NCI-H2081 (cell line): ENCODE measurements at places on chromosomes 5 and 9.
A peak's percentile ranks its signal among the peaks of the same experiment; 100 is the strongest.

DNA sequence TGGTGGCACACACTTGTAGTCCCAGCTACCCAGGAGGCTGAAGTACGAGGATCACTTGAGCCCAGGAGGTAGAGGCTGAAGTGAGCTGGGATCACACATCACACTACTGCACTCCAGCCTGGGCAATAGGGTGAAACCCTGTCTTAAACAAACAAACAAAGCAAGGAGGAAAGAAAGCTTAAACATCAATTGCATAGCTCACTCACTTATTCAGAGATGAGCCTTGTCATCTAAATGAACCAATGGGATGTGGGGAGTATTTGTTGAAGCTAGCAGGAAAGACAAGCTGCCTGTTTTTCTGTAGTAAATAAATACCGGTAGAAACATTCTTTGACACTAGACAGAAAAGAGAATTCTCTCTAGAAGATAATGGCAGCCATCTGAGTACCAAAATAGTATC, 161.0 kb upstream of the SLC12A2 start:
- DNase-seq = no peak

DNA sequence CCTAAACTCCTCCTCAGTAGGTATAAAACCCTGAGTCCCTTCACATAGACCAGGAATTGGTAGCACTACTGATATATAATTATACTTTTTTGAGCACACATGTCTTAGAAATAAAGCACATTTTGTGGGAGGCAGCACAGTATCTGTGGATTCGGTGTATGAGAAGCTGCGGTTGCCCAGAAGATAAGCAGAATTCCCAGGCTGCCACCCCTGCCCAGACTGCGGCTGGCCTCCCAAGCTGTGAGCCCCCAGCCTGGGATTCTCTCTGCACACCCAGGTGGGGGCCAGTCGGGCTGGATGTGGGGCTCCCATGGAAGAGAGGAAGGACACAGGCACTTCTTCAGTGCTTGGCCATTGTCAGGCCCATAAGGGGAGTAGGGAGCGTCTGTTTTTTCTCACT, 25.6 kb upstream of the ANGPTL2 start:
- no peak for DNase-seq

DNA sequence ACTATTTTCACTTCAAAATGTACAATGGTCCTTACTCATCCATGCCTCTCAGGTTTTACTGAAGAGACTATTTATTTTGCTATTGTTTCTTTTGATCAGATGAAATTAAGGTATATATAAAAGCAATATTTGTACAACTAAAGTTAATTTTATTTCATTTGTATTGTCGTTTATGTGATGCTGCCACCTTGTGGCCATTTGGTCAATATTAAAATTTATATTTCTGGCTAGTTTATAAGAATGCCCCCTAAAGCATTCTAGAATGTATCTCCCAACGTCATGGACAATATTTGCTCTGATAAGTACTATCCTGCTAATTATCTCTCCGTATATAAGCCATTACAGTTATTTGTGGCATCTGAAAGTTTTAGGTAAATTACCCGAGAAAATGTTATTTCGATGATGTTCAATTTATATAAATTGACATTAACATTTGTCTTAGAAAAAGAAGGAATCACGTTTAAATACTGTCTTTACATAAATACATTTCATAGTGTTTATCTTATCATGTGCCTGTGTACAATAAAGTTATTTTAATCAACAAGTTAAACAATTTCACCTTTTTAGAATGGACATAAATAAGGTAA, 680.0 kb downstream of the TAF11L14 start:
- peak; percentile 35 for DNase-seq

DNA sequence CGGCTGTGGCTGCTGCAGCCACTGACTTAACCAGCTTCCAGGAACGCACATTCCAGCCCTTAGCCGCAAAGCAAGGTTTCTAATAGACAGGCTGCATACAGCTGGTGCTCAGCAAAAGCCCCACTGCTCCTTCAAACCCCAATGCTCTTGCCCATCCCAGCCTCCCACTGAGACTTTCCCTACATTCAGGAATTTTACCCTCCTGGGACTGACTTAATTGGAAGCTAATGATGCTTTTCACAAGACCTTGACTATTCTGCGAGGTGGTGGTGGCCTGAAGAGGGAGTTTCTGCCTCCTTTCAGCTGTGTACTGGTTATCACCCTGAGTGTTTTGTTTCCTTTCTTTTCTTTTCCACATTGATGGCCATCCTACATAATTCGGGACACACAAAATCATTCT, 164.9 kb upstream of the IRX1 start:
- no peak for DNase-seq

DNA sequence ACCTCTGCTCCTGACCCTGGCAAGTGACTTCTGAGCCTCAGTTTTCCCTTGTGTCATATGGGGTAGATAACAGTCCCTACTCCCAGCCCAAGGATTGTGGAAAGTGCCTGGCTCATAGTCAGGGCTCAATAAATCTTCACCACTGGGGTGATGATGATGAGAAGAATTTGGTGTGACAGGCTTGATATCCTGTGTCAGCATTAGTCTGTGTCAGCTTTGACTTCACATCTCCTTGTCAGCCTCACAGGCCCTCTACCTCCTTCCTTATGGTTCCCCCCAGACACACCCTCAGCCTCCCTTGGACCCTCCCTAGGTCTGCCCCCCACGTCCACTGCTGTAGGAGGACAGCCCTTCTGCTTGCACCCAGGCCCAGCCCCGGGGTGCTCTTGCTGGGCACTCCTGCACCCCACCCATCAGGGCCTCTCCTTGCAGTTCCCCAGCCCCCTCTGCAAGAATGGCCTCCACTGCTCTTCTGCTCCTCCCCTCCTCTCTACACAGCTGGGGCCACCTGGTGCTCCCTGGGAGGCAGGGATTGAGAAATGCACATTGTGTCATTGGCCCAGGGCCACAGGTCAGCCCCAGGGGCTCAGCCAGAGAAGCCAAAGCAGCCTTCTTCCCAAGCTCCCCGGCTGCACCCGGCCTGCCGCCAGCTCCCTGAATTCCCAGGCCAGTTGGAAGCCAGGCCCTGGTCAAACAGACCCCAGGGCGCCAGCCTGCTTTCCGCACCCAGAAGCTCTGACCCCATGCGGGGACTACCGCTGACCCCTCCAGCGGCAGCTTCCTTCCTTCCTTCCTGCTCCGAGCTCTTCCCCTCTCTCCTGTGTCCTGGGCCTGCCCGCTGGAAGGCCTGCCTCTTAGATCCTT, 7.7 kb downstream of the FGFR4 start:
- no peak for DNase-seq

DNA sequence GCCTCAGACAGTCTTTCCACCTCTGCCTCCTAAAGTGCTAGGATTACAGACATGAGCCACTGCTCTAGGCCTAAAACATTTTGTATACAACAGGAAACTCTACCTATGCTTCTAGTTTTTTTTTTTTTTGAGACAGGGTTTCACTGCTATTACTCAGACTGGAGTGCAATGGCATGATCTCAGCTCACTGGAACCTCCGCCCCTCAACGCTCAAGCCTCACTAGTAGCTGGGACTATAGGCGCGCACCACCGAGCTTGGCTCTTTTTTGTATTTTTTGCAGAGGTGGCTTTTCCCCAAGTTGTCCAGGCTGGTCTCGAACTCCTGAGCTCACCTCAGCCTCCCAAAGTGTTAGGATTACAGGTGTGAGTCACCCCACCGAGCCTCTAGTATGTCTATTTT, 5.4 kb downstream of the HSPA9 start:
- DNase-seq = no peak

DNA sequence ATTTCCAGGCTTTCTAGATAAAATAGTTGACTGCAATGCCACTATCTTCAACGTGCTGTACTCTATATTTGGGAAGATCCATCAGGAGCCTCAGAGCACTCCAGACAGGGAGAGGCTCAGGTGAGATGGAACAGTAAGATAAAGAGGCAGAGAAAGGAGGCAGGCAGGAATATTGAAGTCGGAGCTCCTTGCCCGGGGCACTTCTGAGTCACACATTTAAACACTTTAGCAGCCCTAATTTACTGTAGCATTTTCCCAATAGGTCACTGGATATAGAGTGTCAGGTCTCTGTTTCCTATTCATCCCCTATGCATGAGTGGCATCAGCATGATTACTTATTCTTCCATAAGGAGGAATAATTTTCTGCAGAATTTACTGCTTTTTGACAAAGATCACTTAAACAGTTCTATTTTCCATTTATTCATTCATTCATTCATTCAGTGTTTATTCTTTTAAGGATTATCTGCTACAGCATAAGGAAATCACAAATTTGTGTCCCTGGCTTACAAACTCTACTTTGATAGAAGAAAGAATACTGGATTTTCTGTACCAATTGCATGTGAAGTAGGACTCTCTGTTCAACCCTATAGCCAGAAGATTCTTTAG, 170.7 kb downstream of the MAPKAP1 start:
- DNase-seq = no peak

GRCh38 chr5:72427488-72428437, 79.4 kb downstream of the ZNF366 start:
- DNase-seq = no peak

- no peak for DNase-seq
Observed at GRCh38 chr5:56829137-56829908, 14.0 kb downstream of the MAP3K1 start.

DNA sequence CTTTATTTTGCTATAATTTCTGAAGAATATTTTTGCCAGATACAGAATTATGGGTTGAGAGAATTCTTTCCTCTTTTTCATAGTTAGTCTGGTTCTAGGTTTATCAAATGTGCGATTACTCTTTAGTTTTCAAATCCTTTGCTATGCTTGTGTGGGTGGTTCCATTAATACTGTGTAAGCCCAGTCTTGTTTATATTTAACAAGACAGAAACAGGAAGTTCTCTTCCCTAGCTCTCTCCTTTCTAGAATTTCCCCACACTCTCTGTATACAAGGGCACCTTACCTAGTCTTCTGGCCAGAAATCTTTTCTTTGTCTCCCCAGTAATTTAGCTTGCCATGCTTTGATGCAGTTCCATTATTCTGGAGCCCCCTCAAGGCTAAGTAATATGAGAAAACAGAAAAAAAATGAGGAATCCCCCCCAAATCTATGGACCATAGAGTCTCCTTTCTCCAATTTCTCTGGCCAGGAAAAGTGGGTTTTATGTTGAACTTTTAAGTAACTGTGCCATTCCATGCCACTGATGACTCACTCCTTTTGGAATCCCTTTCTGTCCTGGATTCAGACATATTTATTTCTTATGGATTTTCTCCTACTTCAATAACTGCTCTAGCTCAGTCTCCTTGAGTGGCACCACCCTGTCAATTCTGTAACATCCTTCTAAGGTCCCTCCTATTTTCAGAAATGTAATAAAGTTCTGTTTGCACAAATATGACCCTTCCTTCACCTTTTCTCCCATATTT, 1714.1 kb downstream of the EFNA5 start:
- DNase-seq = no peak

- DNase-seq = no peak
Observed at GRCh38 chr9:107805201-107805600, 315.6 kb upstream of the KLF4 start.

- no peak for DNase-seq
Observed at GRCh38 chr5:148811756-148812155, 14.7 kb upstream of the ADRB2 start.

DNA sequence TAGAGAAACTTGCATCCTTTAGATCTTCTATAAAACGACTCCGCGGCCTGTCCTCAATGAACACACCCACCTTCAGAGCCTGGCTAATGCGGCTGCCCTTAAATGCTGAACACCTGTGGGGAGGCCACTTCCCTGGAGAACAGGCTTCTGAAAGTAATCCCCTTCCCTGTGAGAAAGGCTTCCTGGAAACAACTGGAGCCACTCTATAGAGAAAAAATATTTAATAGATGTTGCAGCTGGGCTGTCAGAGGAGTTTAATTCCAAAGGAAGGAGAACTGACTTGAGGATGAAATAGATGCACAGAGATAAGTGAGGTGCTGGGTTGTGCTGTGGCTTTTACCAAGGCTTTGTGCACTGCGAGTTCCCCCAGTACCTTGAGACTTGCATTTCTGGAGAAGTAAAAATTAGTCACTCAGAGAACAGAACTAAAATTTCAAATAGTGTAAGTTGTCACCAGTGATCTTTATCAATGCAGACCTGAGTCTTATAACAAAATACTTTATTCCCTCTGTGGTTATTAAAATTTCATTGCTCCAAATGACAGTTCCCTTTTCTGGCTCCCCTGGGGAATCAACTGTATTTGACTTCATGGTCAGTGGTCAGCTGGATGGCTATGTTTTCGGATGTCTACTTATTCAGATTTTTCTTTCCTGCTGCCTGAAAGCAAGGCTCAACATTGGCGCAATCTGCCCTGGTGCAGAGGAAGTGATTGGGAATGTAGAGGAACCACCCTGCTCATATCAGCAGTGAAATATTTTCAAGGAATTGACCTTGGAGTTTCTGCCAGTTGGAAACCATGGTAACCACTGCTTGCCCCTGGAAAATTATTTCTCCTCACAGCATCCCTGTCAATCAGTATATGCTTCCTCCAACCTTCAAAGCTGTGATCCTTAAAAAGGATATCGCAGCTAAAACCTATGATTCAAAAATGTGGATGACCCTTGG, 238.8 kb downstream of the SMARCA2 start:
- no peak for DNase-seq

GRCh38 chr9:94714494-94714893, 12.0 kb upstream of the AOPEP start:
- no peak for DNase-seq

DNA sequence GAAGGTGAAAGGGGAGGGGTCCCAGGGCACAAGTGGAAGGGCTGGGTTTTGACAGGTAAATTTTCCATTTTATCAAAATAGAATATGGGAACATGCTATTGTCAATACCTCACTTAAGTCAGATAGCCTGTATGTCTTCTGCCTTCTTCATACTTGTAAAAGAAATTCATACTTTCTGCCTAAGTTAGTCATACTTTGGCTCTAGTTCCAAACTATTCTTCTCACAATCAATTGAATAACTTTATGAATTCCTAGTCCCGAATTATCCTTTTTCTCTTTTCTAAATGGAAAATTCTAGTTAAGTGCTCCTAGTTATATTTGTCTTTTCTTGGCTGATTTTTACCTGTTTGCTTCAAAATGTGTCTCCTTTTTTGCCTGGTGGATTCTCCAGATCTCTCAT, 271.4 kb downstream of the CSNK1G3 start:
- DNase-seq = no peak

DNA sequence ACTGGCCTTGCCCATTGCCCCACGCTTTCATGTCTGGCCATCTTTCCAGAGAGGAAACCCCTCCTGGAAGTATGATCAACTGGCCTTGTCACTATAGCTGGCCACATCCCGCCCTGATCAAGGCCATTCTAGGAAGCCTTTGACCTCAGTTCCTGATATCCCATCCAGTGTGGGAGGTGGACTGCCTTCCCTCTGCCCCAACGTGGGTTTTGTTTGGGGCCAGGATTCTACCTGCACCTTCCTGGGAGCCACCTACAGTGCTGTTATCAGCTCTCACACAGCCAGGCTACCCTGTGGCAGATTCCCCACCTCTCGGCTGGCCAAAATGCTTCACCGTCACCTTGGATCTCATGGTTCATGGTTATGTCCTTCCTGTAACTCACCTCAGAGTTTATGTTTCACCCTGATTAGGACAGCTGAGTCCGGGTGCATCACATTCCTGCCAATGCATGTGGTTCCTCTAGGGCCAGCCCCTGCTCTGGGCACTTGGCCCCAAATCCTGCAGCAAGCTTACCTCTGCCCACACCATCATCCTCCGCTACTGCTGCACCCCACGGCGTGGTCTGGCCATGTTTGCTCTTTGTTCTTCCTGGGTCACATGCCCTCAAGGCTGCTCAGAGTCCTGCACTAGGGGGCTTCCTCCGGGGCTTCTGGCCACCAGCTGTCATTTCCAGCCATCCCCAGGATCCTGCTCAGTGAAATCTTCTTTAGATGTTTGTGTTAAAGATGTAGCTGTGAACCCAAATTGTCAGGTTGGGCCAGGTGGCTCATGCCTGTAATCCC, 24.2 kb upstream of the S1PR3 start:
- DNase-seq = no peak
